ENCODE measurements at places on chromosomes 5 and 9.

DNA sequence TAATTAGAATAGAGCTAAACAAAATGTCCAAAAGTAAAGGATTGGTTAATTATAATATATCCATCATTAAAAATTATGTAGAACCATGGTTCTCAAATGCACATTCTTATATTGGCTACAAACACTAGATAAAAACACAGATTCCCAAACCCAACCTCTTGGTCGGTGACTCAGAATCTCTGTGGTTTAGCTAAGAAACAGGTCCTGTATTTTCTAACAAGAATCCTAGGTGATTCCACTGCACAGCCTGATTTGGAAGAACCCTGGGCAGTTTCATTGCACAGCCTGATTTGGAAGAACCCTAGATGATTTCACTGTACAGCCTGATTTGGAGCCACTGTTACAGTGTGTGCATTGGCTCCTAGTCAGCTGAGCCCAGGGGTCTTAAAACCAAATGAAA lies 67.9 kb downstream of the KIAA1958 start:
- DNase-seq, result no peak

DNA sequence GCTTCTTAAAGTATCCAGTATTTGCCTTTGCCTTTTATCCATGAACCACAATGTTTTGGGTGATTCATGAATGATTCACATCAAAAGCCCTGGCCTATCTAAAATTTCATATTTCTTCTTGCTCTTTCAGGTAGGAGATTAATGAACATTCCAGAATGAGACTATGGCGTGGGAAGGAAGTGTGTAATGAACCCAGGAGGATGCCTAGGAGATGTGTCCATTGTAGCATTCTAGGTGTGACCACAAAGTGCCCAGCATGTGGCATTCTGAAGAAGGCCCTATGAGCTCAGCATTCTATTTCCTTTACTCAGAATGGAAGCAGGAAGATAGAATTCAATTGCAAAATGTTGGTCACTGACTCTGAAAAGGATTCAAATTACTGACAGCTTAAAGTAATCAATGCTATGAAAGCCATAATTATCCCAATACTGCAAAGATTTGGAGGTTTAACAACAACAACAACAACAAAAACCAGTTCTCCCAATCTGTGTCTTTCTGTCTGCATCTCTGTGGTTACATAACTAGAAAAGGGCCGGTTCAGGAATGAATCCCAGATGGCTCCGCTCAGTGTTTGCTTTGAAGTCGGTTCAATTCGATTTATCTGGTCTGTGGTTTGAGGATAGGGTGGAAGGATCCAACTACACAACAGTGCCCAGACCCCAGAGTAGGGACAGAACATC lies 126.7 kb downstream of the FOXD1 start:
- DNase-seq, result peak; percentile 44

DNA sequence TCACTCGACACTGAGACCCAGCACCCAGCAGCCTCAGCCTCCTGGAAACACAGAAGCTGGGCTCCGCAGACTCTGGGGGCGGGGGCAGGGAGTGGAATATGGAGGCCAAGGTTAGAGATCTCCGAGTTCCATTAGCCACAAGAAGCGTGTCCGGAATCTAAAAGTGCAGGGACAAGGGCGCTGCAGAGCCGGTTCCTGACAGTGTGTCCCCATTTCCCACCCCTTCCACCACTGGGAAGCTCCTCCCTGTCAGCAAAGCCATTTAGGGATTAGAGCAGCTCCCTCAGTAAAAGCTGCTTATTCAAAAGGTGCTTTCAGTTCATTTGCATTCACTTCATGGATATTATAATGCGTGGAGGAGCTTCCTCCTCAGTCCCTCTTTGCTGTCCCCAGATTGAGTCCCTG lies 74.1 kb upstream of the HSPA9 start:
- DNase-seq, result no peak

GRCh38 chr9:87350915-87351314 lies 146.8 kb upstream of the DAPK1 start:
- no peak for DNase-seq

- no peak for DNase-seq
Observed at GRCh38 chr5:66540078-66540477, 56.1 kb upstream of the MAST4 start.
